Activated CD8-positive, alpha-beta T cell treated with anti-CD3 and anti-CD28 coated beads for 36 hours (primary cell): ENCODE measurements at places on chromosomes 13 and 19.

DNA sequence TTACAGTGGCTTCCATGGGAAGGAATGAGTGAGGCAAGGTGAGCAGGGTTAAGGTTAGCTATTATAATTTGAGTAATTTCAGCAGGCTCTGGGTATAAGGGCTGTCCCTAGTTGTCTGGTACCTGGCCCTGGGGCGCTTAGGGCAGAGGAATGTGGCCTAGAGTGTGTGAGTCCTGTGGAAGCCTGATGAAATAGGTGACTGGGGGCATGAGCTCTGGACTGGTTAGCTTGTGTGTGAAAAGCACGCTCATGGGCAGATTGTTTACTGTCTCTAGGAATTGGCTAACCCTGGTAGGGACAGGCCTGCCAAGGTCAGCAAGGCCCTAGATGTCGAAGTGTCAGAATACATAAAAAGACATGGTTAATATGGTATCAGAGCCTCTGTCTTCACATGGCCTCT is 42.5 kb downstream of the SPRYD7 start:
- DNase-seq = no peak

DNA sequence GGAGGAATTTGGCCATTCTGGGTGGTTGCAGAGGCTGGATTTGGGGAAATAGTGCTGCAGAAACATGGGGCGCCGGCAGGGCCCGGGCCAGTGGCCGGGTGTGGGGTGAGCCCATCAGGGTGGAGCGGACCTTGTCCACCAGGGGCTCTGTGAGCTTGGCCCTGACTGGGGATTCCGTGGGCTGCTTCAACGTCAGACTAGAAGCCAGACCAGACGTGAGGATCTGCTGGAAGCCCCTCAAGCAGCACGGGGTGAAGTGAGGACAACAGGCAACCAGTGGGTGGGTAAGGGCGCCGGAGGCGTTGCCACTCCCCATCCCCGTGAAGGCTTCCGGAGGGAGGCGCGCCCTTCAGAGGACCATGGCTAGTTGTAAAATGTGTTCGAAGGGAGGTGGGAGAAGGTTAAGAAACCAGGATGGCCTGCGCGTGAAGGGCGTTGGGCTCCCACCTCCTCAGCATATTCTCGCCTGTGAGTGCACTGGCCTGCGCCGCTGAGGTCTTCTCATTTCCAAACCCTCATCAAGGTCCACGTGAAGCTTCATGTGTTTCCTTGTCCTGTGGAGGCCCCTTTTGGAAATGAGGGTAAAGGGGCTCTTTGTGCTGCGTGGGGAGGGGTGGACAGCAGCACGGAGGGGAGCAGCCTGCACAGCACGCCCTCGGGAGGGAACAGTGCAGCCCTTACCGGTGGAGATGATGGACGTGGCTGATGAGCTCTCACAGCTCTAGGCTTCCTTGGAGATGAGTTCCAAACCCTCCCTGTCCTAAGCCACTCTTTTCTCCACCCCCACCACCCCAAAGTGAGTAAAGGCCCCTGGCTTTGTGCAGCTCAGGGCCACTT is 8.3 kb downstream of the TEX29 start:
- DNase-seq = no peak

DNA sequence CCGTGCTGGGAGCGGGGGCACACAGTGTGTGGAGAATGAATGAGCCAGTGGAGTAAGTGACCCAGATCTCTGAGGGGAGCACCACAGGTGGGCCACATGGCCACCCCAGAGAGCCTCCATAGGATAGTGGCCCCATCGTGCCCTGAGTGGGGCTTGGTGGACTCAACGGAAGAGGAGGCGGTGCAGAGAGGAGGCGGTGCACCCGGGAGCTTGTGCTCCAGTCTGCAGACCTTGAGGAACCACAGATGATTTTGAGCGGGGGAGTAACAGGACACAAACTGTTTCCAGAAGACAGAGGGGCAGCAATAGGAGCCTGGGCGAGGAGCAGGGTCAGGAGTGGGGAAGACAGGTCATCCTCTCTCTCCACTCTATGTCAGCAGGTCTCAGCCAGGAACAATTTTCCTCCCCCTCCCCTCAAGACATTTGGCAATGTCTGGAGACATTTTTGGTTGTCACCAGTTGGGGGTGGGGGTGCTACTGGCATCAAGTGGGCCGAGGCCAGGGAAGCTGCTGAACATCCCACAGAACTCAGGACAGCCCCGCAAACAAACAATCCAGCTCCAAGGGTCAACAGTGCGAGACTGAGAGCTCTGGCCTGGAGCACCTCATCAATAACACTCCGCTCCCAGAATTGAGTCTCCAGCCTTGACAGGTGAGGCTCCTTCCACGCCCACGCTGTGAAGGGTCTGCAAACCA is 182.2 kb downstream of the USP12 start:
- DNase-seq = no peak

DNA sequence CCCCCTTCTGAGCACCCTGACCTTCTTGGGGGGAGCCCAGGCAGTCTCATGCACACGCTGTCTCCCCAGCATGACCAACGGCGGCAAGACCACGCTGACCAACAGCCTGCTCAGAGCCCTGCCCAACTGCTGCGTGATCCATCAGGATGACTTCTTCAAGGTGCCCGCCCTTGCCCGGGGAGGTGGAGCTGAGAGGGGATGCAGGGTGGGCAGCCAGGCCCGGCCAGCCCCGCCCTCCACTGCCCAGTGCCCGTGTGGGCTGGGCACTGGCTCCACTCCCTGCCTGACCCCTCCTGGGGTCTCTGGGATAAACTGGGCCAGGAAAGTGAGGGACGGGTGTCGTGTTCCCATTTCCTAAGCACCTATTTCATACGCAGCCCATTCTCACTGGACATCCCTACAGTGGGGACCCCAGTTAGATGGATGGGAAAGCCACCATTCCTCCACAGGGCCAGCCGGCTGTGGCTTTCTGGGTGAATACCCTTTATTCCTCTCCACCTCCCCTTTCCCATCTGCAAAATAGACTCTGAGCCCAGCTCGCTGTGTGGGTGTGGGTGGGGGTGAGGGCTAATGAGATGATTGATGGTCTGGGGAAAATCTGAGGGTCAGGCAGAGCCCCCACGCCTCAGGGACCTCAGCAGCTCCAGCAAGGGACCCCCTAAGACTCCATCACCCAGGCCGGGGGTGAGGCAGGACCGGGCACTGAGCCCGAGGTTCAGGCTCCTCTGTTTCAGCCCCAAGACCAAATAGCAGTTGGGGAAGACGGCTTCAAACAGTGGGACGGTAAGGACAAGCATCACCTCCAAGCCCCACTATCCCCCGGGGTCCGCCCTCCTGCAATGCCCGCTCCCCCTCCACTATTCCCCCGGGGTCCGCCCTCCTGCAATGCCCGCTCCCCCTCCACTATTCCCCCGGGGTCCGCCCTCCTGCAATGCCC is 3.9 kb downstream of the NMRK2 start:
- DNase-seq = no peak

- DNase-seq = peak; percentile 77
These were observed 25.1 kb upstream of the KCTD15 start for GRCh38 chr19:33771384-33772101.

DNA sequence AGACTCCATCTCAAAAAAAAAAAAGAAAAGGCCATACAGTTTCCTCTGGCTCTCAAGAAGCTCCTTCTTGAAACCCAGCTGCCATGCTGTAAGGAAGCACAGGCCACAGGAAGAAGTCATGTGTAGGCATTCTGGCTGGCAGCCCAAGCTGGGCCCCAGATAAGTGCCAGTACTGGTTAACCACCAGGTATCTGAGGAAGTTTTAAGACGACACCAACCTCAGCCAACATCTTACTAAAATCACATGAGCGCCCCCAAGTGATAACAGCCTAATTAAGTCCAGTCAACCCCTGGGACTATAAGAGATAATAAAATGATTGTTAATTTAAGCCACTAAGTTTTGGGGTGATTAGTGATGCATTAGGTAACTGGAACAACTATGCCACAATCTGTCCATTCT is 27.4 kb upstream of the AKT2 start:
- DNase-seq = peak; percentile 4

DNA sequence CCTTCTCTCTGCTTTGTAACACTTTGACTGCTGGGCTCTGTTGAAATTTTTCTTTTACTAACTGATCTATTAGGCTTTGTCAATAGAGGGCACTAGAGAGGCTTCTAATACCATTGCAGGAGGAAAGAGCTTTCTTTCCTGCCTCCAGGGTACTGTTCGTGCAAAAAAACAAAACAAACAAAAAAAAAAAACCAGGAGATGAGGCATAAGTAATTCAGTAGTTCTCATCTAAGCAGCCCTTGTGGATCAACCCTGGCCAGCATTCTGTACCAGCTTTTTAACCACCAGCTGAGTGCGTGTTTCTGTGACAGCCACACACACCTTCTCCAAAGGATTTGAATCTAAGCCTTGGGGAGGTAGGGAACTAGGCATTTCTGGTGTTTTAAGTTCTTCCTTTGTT is 1707.6 kb upstream of the SLC10A2 start:
- no peak for DNase-seq

GRCh38 chr13:37403776-37404527 is 194.6 kb downstream of the POSTN start:
- no peak for DNase-seq

- DNase-seq = no peak
These were observed 56.0 kb upstream of the DOCK9 start for GRCh38 chr13:99033814-99034213.

- no peak for DNase-seq
These were observed 2.8 kb upstream of the CERS4 start for GRCh38 chr19:8206147-8207087.

- no peak for DNase-seq
These were observed 13.1 kb downstream of the COMP start for GRCh38 chr19:18778076-18778389.

DNA sequence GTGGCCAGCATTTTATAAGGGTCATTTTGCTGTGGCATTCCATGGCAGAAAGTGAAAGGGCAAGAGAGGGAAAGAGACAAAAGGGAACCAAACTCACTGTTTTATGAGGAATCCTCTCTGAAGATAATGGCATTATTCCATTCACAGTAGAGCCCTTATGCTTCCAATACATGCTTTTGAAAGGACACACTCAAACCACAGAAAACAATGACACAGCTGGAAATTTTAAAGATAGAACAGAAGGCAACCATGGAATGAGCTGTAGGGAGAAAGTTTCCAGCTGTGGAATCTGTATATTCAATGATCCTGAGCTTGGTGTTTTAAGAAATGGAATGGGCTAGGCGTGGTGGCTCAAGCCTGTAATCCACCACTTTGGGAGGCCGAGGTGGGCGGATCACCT is 677.4 kb downstream of the SLITRK1 start:
- DNase-seq = no peak

DNA sequence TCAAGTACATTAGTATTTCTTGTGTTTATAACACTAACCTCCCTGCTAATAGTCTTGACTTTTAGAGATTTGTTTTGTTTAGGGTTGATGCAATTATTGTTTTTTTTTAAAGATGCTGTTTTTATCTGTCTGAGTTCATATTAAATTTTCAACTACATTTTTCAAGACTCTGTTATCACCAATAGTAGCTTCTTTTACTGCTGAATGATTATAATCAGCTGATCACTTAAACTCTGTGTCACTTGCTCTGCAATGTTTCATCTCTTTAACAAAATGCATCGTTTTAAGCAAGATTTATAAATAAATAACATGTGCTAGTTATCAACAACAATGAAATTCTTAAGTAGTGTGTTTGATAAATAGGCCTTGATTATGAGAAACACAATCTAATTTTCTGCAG is 920.9 kb upstream of the PCDH20 start:
- DNase-seq = no peak

DNA sequence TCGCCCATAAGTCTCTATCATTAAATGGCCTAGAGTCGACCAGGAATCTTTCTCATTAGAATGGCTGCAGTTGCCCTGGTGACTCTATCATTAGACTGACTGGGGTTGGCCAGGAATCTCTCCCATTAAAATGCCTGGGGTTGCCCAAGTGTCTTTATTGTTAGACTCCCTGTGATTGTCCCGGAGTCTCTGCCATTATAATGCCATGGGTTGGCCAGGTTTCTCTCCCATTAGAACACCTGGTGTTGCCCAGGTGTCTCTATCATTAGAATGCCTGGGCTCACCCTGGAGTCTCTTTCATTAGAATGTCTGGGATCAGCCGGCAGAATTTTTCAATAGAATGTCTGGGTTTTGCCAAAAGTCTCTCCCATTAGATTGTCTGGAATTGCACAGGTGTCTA is 1459.3 kb downstream of the UQCRFS1 start:
- no peak for DNase-seq

DNA sequence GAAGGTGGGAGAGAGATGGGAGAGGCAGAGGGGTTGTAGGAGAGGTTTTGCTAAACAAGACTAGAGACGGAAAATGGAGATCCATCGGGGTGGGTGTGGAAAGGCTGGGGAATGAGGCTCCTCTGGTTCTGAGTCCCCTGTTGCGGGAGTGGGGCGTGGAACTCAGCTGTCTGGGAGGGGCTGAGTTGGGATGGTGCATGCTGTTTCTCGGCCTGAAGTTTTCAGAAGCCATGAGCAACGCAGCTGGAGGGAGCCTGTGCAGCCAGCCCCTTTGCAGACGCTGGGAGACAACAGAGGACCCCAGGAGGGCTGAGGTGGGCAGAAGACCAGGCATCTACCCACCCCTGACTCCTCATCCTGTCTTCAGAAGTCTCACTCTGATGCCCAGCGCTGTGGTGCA is 7.4 kb upstream of the GIPR start:
- DNase-seq = no peak

DNA sequence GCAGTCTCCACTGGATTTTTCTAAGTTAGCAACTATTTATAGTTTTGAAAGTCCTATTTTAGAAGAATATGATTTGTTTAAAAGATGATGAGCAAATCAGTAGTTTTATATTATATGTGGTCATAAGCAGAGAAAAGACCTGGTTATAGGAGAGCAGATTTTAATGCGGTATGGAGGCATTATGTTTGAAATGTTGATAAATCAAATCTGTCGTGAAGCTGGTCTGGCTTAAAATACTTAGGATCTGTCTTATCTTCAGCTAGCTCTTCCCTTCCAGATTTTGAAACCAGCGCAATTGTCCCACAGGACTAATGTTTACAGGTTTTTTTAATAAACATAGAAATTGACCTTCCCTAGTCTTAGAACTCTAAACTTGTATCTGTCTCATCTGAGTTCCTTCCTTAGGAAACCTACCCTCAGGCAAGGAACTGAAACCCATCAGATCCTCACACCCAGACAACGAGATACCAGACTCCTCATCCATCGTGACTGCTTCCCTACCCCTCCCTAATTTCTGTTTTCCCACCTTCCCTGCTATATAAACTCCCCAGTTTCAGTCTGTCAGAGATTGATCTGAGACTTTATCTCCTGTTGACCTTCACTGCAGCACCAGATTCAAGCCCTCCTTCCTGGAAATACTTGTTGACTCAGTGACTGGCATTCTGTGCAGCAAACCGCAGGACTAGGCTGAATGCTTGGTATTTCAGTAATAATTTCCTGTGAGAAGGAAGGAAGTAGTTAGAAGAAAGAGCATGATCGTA is 37.8 kb upstream of the CXCL17 start:
- DNase-seq = peak; percentile 65

GRCh38 chr19:47109541-47110375 is 3.8 kb downstream of the ZC3H4 start:
- DNase-seq = peak; percentile 83
